NCI-H524 (cell line): ENCODE measurements at places on chromosomes 13 and 19.

GRCh38 chr13:95535243-95535642, 17.3 kb upstream of the CLDN10 start:
- no peak for DNase-seq

DNA sequence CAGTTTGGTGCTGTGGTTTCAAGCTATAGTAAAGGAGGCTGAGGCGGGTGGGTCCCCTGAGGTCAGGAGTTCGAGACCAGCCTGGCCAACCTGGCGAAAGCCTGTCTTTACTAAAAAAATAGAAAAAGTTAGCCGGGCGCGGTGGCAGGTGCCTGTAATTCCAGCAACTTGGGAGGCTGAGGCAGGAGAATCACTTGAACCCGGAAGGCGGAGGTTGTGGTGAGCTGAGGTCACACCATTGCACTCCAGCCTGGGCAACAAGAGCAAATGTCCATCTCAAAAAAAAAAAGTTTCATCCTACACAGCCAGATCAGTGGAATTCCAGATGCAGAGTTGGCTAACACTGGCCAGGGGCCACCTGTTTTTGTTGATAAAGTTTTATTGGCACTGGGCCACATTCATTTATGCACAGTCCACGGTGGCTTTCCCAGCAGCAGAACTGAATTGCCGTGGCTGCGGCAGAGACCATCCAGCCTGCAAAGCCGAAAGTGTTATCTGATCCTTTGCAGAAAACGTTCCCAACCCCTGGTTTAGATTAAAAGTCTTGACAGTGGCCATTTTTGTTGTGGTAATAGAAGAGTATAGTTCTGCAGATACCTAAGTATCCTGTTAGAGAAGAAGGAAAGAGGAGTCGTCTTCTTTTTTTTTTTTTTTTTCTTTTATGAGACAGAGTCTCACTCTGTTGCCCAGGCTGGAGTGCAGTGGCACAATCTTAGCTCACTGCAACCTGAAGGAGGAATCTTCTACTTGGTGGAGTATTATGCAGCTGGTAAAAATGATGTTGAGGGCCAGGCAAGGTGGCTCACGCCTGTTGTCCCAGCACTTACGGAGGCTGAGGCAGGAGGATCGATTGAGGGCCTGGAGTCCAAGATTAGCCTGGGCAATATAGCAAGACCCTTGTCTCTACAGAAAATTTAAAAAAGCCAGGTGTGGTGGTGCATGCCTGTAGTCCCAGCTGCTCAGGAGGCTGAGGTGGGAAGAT, 8.7 kb downstream of the NCLN start:
- DNase-seq: no peak

- no peak for DNase-seq
Measured at GRCh38 chr13:21322327-21322965, 136.7 kb downstream of the ZDHHC20 start.

DNA sequence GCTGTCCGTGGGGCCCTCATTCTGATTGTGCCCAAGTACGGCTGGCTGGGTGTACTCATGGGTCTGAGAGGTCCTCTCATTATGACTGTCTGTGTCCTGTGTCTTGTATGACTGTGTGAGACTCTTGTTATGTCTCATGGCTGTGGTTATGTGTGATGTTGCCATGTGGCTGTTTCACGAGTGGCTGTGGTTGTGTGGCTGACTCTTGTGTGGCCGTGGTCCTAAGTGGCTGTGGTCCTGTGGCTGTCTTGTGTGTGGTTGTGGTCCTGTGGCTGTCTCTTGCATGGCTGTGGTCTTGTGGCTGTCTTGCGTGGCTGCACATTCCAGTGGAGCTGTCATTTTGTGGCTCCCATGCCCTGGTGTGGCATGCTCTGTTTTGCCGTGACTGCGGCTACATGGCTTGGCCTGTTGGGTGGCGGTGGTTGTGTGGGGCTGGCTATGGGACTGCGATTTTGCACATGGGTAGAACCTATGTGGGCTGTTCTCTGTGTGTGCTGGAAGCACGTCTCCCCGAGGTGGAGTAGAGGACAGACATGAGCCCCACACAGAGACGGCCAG, 2.5 kb downstream of the LYL1 start:
- no peak for DNase-seq

DNA sequence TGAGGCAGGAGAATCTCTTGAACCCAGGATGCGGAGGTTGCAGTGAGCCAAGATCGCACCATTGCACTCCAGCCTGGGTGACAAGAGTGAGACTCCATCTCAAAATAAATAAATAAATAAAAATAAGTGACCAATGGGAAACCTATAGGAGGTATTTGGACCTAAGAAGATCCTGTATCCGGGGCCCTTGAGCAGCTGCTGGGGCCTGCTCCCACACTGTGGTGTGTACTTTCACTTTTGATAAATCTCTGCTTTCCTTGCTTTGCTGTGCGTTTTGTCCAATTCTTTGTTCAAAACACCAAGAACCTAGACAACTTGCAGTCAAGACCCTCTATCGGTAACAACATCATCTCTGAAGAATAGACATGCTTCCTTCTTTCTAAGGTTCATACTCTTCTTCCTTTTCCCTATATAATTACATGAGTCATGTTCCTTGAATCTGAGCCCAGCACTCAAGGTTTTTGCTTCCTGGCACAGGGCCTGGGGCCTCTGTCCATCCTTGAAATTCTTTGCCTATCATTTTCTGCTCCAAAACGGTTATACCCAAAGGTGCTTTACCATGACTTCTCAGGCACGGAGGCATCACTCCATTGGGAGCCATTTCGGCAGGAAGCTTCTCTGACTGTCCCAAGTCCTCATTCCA, 14.2 kb upstream of the PNMA8C start:
- no peak for DNase-seq

DNA sequence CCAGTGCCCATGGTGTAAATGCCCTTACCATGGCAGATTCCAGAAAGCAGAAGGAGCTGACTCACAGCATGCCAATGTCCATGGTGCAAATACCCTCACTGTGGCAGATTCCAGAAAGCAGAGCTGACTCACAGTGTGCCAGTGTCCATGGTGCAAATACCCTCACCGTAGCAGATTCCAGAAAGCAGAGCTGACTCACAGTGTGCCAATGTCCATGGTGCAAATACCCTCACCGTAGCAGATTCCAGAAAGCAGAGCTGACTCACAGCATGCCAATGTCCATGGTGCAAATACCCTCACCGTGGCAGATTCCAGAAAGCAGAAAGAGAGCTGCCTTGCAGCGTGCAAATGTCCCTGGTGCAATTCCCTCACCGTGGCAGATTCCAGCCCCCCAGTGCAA, 163.8 kb upstream of the SOX1 start:
- no peak for DNase-seq

- DNase-seq: no peak
Measured at GRCh38 chr13:93466502-93467036, 240.0 kb downstream of the GPC6 start.

GRCh38 chr19:8148410-8149260, 757 bp downstream of the FBN3 start:
- DNase-seq: peak; percentile 25

DNA sequence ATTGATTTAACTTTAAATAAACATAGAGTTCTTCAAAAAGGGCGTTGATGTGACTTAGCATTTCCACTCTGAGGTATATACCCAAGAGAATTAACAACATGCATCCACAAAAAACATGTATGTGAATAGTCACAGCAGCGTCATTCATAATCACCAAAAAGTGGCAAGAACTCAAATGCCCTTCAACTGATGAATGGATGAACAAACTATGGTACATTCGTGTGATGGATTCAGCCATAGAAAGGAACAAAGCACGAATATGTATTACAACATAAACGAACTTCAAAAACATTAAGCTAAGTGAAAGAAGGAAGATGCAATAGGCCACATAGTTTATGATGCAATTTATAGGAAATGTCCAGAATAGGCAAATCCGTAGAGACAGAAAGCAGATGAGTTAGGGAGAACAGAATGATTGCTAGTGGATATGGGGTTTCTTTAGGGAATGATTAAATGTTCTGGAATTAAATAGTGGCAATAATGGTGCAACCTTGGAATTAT, 72.3 kb upstream of the UQCRFS1 start:
- DNase-seq: no peak

DNA sequence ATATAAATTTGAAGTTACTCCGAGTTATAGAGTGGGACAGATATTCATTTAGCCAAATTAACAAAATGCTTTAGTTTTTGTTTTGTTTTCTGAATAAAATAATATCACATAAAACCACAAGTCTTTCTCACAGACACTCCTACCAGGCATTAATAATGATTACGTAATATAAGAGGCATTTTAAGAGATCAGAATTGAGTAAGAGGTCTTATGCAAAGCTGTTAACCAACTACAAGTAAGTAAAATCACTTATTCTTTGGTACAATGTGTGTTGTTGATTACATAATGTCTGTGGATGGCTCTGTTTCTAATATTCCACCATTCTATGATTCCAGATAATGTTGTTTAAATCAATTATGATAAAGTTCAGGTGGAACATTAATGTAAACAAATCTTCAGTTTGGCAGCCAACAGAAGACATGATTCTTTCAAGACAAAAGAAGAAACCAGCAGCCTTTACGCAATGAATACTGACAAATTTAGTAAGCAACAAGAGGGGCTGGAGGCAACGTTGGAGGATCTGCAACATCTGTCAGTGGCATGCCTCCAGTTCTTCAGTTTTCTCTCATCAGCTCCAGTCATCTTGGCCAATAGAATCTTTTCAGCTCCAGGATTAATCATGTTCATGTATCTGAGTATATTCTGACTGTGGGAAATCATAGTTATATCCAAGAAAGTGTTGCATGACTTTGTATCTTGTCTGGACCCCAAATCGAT, 403.8 kb downstream of the SLITRK5 start:
- DNase-seq: no peak

DNA sequence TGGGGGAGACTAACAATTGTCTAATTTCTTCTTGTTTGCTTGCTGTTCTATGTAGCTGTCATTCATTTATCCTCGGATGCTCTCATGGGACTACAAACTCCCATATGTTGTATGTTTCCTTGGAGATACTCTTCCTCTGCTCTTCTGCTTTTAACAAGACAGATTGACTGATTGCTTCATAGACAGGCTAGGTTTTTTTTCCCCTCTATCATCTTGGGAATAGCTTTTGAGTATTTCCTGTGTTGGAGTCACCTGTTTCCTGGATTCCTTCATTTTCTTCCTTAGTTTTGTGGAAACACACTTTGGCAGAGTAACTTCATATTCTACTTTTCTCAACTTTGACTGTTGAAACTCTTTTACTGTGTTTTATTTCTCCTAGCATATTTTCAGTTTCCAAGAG, 27.6 kb downstream of the EDNRB start:
- no peak for DNase-seq

- DNase-seq: no peak
Measured at GRCh38 chr13:114131583-114132418, 622 bp downstream of the RASA3 start.

GRCh38 chr13:113547238-113547971, 37.1 kb upstream of the TFDP1 start:
- no peak for DNase-seq

DNA sequence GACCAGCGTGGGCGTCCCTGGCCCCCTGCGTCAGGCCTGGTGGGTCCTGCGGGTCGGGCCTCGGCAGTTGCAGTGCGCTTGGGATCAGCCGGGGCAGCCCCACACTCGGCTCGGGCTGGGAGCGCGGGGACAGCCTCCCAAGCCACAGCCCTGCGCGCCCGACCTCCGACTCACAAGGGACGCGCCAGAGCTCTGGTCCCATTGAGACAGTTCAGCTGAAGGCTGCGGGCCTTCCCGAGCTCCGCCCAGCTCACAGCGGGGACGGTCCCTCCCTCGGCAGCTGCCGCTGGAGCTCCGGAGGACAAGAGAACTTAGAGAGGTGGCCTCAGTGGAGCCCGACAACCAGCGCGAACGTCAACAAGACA, 45.7 kb upstream of the ZNF730 start:
- DNase-seq: peak; percentile 1

GRCh38 chr19:55253842-55254624, 4.8 kb downstream of the PPP6R1 start:
- DNase-seq: no peak

DNA sequence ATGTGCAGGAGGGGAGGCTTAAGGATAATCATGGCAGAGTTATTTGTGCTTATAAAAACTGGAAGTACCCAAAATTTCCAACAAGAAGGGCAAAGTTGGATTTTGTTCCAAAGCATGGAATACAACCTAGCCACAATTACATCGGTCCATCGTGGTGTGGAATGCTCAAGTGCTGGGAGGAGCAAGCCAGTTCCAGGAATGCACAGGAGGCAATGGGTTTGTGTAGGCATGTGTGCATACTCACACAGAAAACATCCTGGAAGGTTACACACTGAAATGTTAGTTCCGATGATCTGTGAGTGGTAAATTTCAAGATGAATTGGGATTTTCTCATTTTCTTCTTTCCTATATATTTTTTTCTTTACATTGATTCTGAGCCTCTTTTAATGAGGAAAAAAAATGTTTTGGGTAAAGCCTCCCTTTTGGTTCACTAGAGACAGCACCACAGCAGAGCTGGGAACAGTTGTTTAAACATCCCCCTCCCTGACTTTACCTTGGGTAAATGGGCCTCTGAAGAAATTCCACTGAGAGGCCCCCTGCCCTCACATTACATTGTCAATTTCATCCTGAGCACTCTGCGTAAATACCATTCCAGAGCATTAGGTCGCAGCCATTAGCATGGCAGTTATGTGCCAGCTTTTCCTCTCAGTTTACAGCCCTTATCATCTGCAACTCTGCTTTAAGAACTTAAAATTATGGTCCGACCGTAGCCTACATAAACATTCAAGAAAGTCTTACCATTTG, 122.0 kb downstream of the UQCRFS1 start:
- no peak for DNase-seq

GRCh38 chr13:29304148-29304547, 291.3 kb downstream of the SLC7A1 start:
- DNase-seq: no peak

GRCh38 chr19:27858981-27859581, 1353.9 kb downstream of the UQCRFS1 start:
- DNase-seq: no peak

DNA sequence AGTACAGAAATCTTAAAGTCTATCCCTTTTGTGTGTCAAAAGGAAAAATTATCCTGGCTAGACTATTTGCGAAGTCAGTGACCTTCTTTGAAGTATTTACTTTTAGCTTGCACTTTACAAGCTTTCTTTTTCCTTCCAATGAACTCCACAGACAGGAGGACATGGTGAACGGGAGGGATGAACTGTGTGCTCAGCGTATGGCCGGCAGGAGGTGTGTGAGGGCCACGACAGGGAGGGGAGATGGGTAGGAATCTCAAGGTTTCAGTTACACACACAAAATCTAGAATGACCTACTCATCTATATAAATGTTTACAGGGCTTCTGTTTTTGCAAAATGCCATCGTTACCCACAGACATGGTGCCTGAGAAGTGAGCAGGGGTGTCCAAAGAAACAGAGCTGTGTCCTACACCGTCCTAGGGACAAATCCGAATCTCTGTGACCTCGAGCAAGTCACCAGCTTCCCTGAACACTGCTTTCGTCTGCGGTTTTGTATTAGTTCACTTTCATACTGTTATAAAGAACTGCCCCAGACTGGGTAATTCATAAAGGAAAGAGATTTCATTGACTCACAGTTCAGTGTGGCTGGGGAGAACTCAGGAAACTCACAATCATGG, 537.2 kb downstream of the LIG4 start:
- peak; percentile 38 for DNase-seq

DNA sequence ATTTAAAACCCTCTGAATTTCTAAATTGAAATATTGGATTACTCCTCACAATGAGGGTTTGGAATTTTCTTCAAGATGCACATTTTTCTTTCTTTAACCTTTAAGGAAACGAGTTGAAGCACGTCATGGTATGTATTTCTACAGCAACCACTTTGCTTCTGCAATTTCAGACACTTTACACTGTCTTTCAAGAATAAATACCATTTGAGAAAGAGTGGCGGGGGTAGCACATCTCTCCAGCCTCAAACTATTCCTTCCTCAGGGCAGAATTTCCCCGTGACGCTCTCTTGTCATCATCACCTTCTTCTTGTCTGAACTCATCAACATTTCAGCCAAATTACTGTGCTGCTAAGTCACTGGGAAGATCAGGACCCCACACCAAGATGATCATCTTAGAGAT, 1073.4 kb downstream of the EFNB2 start:
- no peak for DNase-seq
